Activated CD4-positive, alpha-beta T cell treated with anti-CD3 and anti-CD28 coated beads for 48 hours (primary cell): ENCODE measurements at places on chromosomes 13 and 19.

DNA sequence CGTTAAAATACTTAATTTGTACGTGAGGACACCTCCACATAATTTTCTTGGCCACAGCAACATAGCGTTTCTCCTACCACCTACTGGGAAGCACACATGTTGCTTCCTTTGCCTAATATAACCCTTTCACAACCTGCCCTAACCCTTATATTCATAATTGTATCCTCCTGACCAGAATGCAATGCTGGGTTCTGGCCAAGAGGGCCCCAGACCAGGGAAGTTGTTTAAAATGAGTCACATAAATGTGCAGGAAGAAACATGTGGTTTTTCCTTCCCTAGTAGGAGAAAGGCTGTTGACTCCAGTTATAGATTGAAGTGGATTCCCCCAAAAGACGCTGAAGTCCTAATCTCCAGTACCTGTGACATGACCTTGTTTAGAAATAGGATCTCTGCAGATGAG, 187.3 kb downstream of the NUFIP1 start:
- DNase-seq: no peak

GRCh38 chr13:103145442-103145841, 79.2 kb upstream of the SLC10A2 start:
- no peak for DNase-seq

- no peak for DNase-seq
Observed at GRCh38 chr13:41976476-41976875, 15.6 kb upstream of the VWA8 start.

- DNase-seq: no peak
Observed at GRCh38 chr13:81021284-81021840, 680.4 kb upstream of the SPRY2 start.

DNA sequence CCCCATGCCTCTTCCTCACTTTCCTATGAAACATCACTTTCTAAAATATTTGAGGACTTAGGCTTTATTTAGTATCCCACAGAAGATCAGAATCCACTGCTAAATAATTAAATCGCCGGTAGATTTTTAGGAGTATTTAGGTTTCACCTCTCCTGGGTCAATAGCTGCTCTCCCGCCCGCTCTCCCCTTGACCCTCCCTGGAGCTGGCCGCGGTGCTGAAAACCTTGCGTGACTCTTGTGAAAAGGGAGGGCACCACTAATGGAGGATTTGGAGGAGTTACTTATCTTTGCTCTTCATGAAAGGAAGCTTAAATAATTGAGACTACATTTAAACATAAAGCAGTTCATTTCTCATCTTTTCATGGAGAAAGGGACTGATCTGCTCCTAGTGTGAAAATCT, 14.1 kb downstream of the POU4F1 start:
- no peak for DNase-seq
